Dermis microvascular lymphatic vessel endothelial cell (primary cell): ENCODE measurements at places on chromosomes 16 and 17. TPM values are rescaled to one million over a fixed set of nuclear protein-coding genes. Genes with fewer than 3 reads are reported as not detected.
A peak's percentile ranks its signal among the peaks of the same experiment; 100 is the strongest.

- peak; percentile 66 for DNase-seq
Observed at GRCh38 chr17:41962768-41963434, 3.7 kb upstream of the CNP start.

GRCh38 chr16:81676883-81677737 is 102.0 kb upstream of the PLCG2 start:
- no peak for DNase-seq

DNA sequence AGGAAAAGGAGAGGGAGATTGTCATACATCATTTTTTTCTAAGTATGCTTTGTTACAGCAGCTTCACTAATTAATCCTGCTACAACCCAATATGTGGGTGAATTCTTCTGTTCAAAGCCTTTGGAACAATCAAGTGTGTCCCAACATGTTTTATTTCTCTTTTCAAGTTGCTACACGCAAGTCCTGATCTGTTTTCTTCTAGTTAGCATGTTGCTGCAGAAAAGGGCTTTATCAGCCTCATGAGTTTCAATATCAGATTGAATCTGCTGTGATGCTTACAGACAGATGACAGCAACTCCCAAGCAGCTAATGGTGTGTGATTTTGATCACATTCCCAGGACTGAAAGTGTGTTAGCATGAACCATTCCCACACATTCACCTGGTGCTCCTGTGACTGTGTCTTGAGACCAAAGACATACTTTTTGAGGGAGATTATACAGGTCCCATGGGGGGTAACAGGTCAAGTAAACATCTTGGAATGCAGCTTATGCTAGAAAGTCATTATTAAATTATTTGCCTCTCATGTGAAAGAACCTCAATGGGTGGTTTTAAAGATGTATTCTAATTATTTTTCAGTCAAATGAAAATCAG is 96.9 kb upstream of the KCNJ16 start:
- DNase-seq, result no peak

GRCh38 chr16:2745116-2745890 is 7.1 kb upstream of the SRRM2 start:
- no peak for DNase-seq

DNA sequence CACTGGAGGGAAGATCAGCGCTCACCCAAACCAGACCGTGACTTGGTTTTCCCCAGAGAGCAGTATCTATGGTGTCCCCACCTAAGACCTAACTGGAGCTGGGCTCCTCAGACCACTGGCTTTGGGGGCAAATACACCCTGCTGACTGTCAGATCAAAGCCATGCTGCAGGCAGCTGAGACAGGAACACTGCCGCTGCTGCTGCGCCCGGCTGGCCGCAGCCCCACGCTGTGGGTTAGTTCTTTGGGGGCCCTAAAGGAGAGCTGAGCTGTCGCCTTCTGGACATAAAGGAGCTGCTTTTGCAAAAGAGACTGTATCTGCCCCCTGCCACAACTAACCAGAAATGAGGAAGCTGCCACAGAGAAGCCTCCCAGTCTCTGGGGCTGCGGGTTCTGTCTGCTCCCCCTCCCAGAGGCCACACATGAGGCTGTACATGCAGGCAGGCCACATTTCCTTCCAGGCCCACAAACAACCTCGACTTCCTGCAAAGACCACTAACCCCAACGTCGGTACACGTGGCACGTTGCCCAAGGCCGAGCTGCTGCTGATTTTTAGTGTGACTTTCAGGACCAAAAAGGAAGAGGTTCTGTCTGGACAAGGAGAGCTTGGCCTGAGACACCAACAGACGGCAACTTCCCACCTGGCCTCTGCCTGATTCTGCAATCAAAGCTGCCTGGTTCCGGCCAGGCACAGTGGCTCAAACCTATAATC is 18.2 kb upstream of the ABR start:
- DNase-seq, result no peak

- DNase-seq, result no peak
Observed at GRCh38 chr17:50201276-50201854, at the start of gene COL1A1. Gene COL1A1 (minus strand): TSS chr17:50201631. CDS start chr17:50201513, 118 bp downstream.

- no peak for DNase-seq
Observed at GRCh38 chr17:4309897-4310296, 46.1 kb upstream of the ANKFY1 start.

DNA sequence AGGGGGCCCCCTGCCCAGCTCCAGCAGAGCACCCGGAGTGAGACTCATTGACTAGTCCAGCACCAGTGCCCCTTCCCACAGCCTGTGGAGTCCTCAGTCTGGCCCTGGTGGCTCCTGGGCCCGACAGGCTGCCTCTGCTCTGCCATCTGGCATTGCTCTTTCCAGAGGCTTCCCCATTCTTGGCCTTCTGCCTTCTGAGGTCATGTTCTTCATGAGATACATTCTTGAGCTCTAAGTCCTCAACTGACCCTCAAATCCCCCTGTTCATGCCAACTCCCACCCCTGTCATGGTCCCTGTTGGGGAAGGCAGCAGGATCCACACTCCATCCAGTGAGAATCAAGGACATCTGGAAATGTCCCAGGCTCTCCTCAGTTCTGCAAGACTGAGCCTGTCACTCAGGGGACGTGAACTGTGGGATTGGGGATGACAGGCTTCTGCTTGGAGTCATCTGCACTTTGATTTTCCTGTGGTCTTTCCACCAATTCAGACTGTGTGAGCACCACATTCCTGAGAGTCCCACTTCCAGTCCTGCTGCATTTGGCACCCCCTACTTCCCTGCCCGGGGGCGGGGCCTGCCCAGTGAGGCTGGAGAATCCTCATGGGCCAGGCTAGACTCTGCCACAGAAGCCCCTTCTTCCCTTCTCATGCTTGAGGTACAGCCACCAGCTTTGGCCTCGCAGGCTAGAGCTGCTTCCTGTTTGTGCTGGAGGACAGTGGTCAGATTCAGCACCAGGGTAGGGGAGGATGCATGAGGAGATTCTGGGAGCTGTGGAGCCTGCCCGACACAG is 2.7 kb downstream of the TRPV2 start:
- no peak for DNase-seq

GRCh38 chr16:59593194-59593661 is 859.1 kb upstream of the GOT2 start:
- no peak for DNase-seq

GRCh38 chr16:84598360-84598759 is 19.5 kb downstream of the COTL1 start:
- DNase-seq, result no peak

GRCh38 chr16:80936410-80936809 is 70.3 kb downstream of the CMC2 start:
- no peak for DNase-seq

GRCh38 chr17:27997522-27997921 is 45.0 kb upstream of the NLK start:
- DNase-seq, result no peak

GRCh38 chr17:46854948-46855347 is 3.6 kb downstream of the WNT9B start:
- DNase-seq, result no peak

GRCh38 chr16:28503470-28504259 is 3.0 kb downstream of the IL27 start:
- DNase-seq, result no peak

DNA sequence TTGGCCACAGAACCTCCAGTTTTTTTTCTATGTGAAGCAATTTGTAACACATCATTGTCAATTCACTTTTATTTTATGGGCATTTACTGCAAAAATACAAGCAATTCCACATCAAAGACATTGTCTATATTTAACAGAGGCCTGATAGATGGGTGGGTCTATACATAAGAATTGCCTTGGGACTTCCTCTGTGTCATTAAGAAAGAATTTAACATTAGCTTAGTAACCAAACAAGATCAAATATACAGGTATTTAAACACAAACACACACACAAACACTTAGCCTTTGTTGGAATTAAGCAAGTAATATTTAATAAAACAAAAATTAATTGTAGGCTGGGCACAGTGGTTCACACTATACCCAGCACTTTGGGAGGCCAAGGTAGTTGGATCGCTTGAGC is 4.3 kb upstream of the PITPNC1 start:
- no peak for DNase-seq

GRCh38 chr17:13920413-13920812 is 148.9 kb upstream of the COX10 start:
- no peak for DNase-seq

Gene CA5A
- not detected in 2 replicates for total RNA-seq

Gene KCNH4
- total RNA-seq, result under 0.01 and 0.13 TPM in 2 replicates

Gene KRTAP4-6
- not detected in 2 replicates for total RNA-seq

Gene SLC5A10
- not detected in 2 replicates for total RNA-seq

Gene FBXW10
- total RNA-seq, result under 0.01 TPM in 1 of 2 replicates, not detected in the other

Gene VKORC1
- 59.8 and 74.6 TPM in 2 replicates for total RNA-seq

Gene CD300A
- not detected in 2 replicates for total RNA-seq

Gene SMIM22
- not detected in 2 replicates for total RNA-seq

Gene TEX19
- not detected in 2 replicates for total RNA-seq

Gene SLFN12L
- under 0.01 TPM in 2 replicates for total RNA-seq

Gene DPEP3
- 0.13 TPM in 1 of 2 replicates, not detected in the other for total RNA-seq

Gene TAT
- not detected in 2 replicates for total RNA-seq
